ENCODE measurements at places on chromosomes 6 and 20. TPM values are rescaled to one million over a fixed set of nuclear protein-coding genes. Genes with fewer than 3 reads are reported as not detected.

DNA sequence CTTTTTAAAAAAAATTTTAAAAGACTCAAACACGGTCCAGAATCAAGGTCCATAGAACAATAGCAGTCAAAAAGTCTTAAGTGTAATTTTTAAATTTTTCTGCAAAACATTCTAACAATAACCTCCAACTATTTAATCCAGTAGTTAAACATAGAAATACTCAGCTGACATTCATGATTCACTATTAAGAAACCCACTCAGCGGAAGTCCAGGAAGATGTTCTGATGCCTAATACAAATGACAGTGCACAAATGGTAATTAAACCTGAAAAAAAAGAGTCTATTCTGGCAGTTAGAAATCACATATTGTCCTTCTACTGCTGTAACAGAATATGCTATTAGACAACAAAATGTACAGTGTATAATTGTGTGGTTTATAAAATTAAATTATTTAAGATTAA lies 128.2 kb upstream of the BMP5 start:
- no peak overlapping the region for H3K27ac ChIP-seq
- no peaks in the 10 kb centered on the region for H3K36me3 ChIP-seq
- no peak for DNase-seq
- no peaks in the 10 kb centered on the region for H3K27me3 ChIP-seq
- no peak overlapping the region for H3K4me3 ChIP-seq

DNA sequence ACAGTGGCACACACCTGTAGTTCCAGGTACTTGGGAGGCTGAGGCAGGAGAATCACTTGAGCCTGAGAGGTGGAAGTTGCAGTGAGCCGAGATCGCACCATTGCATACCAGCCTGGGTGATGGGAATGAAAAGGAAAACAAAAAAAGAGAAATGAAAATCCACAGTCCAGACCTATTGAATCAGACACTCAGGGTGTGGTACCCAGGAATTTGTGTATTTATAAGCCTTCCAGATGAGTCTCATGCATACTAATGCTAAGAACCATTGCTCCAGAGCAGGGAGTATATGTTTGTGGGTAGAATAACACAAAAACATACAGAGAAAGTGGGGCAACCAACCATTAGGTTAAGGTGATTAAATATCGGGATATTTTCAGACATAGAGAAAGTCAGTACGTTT lies 36.1 kb upstream of the PLCB4 start:
- no peaks in the 10 kb centered on the region for H3K36me3 ChIP-seq
- DNase-seq, result no peak
- H3K27me3 ChIP-seq, result no peaks in the 10 kb centered on the region
- H3K4me3 ChIP-seq, result no peak overlapping the region
- H3K27ac ChIP-seq, result no peak overlapping the region

DNA sequence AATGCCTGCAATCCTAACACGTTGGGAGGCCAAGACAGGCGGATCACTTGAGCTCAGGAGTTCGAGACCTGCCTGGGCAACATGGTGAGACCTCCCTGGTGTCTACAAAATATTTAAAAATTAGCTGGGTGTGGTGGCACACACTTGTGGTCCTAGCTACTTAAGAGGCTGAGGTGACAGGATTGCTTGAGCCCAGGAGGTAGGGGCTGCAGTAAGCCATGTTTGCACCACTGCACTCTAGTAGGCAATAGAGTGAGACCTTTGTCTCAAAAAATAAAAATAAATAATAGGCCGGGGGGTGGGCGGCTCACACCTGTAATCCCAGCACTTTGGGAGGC lies 18.3 kb upstream of the RIPOR3 start:
- H3K36me3 ChIP-seq, result no peaks in the 10 kb centered on the region
- H3K4me3 ChIP-seq, result no peak overlapping the region
- H3K4me1 ChIP-seq, result no peaks in the 10 kb centered on the region

- H3K4me3 ChIP-seq, result no peak overlapping the region
- H3K4me1 ChIP-seq, result no peaks in the 10 kb centered on the region
- no peak for DNase-seq
- H3K36me3 ChIP-seq, result no peaks in the 10 kb centered on the region
- H3K27me3 ChIP-seq, result no peaks in the 10 kb centered on the region
Observed at GRCh38 chr6:21870076-21870730, 276.7 kb downstream of the SOX4 start.

GRCh38 chr6:44024574-44025219 lies 102.6 kb downstream of the MRPL14 start:
- H3K4me1 ChIP-seq, result no peaks in the 10 kb centered on the region
- no peak for DNase-seq
- no peak overlapping the region for H3K27ac ChIP-seq
- no peaks in the 10 kb centered on the region for H3K27me3 ChIP-seq
- H3K36me3 ChIP-seq, result no peaks in the 10 kb centered on the region

CDSN gene
- total RNA-seq, result not detected
